AG20443 (cell line): ENCODE measurements at places on chromosomes 3 and 15.

DNA sequence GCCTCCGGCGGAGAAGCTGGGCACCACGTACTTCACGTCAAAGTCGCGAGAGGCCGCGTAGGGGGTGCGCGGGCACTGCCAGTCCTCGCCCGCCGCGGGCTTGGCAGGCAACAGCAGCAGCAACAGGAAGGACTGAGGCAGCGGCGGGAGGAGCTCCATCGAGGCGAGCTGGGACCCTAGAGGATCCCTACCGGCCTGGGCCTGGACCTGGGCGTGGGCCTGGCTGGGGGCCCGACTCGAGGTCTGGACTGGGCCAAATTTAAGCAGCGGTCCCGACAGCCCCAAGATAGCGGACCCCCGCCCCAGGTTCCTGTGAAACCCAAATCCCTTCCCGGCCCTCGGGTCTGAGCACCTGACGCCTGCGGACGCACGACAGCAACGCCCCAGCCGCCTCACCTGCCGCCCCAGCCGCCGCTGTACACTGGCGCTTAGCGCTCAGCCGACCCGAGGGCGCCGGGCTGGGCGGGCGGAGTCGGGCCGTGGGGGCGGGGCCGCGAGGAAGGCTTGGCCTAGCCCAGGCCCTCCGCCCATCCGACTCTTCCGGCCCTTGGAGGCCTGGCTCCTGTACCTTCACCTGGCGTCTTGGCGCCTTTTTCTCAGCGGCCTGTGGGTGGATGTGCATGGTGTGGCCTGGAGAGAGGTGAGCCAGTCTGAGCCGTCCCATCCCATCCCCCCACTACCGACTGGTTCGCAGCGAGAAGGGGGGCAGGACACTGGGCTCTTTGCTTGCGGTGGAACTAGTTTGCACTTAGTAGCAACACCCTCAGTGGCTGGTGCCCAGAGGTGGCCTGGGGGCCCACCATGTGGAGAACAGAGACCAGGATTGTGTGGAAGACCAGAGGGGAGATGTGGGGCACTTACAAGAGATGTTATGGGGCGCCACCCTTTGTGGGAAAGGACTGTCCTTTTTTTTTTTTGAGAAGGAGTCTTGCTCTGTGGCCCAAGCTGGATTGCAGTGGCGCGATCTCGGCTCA lies at the start of gene MST1R:
MST1R (minus strand) TSS at position 423 of the 974 bp plus-strand sequence; CDS start at position 159, 264 bp downstream.
- peak; percentile 84 for DNase-seq

DNA sequence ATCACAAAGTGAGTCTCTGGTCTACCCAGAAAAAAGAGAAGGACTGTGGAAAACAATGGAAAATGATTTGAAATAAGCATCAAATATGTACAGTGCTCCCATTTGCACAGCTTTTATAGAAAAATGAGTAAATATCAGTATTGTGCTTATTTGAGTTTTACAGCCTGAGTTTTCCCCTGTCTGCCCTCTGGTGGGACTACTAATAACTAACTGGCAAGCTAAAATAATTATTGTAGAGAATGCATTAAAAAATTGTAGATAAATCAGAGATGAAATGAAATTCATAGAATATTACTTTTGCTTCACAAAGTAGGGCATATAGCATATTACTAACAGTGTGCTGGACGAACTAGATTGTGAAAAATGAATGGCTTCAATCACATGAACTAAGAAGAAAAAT lies 287.1 kb downstream of the NAALADL2 start:
- DNase-seq, result peak; percentile 5

- DNase-seq, result peak; percentile 44
These were observed 152.2 kb downstream of the ALCAM start for GRCh38 chr3:105518806-105519418.

- DNase-seq, result no peak
These were observed 54.1 kb upstream of the IGF2BP2 start for GRCh38 chr3:185878920-185879319.

DNA sequence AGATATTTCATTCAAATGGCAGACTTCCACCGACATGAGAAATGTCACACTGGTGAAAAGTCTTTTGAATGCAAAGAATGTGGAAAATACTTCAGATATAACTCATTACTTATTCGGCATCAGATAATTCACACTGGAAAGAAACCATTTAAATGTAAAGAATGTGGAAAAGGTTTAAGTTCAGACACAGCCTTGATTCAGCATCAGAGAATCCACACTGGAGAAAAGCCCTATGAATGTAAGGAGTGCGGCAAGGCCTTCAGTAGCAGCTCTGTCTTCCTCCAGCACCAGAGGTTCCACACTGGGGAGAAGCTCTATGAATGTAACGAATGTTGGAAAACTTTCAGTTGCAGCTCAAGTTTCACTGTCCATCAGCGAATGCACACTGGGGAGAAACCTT lies 8.6 kb upstream of the ZNF621 start:
- no peak for DNase-seq

DNA sequence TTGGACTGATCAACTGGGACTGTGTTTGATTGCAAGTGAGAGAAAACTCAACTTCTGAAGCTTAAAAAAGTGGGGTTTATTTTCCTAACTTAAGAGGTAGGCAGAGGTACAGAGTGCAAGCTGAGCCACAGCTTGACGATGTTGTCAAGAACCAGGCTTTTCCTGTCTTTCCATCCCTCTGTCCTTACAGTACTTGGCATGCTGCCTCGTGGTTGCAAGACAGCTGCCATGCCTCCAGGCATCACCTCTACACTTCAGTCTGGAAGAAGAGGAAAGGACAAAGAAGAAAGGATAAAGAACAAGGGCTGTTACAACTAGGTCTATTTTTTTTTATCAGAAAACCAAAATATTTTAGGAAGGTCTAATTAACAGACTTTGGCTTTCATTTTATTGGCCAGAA lies 51.8 kb upstream of the GALNT15 start:
- DNase-seq, result no peak

DNA sequence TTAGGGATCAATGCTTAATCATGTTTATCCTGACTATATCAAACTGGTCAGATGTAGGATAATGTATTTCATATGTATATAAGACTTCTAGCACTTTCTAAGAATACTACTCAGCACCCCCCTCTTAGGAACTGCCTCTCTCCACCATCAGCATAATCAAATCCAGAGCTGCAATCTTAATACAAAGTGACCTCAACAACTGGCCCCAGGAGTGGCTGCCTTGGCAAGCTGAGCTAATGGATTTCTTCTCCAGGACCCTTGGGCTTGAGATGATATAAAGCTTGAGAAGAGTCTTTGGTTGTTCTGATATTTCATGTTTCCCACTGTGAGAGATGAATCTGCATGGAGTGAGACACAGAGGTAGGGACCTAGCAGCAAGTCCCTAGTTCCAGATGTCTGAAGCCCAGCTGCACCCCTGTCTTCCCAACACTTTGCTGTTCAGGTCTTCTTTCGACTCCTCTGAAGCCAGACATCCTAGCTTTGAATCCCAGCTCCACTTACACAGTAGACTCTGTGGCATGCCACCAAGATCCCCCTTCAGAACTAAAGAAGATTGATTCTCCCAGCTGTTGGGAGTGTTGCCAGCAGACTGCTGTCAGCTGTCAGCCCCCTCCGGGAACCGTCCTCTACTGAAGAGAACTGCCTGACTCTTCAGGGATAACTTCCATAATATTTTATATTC lies 309.3 kb upstream of the UBE2E2 start:
- no peak for DNase-seq

DNA sequence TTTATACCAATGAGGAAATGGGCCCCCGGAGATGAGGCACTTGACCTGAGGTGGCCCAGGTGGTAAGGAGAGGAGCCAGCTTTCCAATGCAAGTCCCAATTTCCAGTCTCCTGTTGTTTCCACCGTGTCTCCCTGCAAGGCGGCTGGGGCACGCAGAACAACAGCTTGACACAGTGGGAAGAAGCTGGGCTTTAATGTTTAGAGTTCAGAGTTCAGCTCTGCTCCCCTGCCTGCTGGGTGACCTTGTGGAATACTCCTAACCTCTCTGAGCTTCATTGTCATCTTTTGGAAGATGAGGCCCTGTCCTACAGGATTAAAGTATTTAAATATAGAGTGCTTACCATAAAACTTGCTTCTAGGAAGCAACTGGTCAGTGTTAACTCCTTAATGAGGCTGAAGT lies 80.3 kb downstream of the SMAD3 start:
- no peak for DNase-seq

DNA sequence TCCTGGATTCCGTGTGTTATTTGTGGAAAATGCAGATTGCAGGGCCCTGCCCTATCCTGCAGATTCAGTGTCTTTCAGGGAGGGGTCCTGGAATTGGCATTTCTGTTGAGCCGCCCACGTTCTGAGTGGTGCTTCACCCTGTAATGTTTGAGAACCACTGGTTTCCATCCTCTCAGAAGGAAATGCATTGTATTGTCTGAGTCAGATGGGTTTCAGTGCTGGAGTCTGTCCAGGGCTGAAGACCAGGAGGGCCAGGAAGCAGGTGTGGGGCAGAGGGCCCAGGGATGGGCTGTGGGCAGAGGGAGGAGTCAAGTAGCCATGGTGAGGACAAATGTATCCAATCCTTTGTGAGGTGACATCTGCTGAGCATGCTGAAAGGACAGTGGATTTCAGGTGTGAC lies 123.8 kb downstream of the SV2B start:
- DNase-seq, result no peak

DNA sequence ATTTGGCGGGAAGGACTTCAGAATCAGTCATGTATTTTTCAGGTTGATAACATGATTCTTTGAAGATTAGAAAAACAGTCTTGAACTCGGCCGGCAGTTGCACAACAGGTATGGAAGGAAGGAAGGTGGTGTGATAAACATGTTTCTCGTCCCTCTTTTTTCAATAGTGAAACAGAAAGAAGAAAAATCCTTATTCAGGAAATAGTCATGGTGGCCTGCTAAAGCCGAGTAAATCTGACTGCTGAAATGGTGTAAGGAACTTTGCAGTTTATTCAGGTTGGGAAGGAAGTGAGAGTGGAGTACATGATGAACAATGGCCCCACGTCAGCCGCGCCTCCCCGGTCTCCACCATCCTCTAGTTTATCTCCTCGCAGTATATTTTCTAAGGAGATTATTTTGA lies 6.7 kb downstream of the RASGRP1 start:
- DNase-seq, result no peak
